NCI-H446 (cell line): ENCODE measurements at places on chromosomes 5 and 9.

GRCh38 chr9:119451426-119451825, 82.2 kb upstream of the BRINP1 start:
- no peak for DNase-seq

DNA sequence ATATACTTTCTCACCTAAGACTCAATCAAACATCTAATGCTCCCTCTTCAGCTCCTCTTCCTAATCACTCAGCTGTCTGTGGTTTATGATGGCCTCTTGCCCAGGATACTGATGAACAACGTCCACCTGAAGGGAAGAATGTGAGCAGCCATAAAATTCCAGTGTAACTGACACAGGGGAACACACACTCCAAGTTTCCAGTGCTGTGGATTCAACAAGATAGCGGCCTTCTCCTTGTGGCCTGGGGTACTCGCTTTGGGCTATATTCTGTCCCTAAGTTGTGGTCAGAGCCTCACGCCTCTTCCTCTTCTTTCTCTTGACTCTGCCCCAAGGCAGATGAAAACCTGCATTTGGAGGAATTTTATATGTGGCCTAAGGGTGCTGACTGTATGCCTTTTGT, 11.7 kb downstream of the B4GALT1 start:
- no peak for DNase-seq

- no peak for DNase-seq
These were observed 2.0 kb upstream of the RALGDS start for GRCh38 chr9:133122935-133123611.

- no peak for DNase-seq
These were observed 283.1 kb downstream of the GLIS3 start for GRCh38 chr9:4016789-4017188.

DNA sequence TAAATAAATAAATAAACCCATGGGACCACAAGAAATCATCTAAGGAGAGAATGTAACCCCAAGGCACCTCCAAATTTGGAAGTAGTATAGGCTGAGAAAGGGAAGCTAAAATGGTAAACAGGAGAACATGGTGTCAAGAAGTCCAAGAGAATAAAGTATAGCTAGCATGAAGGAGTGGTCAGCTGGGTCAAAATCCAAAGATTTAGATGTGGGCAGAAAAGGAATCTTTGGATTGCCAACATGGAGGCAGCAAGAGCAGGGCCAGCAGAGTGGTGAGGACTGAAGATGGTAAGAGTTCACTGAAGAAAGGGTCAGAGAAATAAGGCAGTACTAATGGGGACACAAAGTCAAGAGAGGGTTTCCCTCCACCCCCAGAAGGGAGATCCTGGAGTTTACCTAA, 53.0 kb downstream of the TSSK1B start:
- DNase-seq, result no peak

DNA sequence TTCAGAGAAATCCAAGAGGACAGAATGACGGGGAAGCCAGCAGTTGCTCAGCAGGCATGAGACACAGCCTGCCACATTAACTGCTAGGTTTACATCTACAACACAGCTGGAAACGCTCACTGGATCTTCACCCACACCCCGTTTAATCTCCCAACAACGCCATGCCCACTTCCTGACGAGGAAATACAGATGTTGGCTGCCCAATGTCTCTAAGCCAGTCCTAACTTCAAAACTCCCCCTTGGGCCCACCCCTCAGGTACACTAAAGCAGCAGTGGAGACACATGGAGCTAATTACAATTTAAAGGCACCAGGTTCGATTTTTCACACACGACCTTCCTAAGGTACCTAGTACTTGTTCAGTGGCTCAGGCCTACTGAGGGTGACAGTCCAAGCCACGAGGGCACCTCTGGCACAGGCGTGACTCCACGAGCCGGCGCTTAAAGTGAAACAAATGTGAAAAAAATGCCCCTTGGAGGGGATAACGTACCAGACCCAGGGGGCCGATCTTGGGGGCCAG, 904 bp downstream of the RPL12 start:
- DNase-seq, result no peak

DNA sequence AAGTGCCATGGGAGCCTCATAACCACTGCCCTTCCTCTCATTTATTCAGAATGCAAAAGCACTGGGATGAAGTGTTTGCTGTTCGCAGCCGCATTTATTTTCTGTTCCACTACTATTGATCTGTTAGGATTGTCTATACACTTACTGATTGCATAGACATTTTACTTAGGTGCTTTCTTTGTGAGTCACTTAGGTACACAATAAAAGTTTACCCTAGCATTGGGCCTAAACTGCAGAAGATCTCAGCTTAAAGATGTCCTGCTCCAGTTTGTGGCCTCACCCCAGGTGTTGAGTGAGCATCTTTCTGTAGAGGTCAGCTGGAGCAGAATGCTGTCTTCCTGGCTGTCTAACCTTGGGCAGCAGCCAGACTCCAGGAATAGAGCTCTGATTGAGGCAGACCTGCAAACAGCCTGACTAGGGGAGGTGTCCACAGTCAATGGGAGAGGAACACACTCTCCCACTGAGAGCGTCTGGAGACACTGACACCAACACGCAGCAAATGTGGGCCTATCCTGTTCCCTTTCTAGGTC, 54.0 kb downstream of the GPR21 start:
- DNase-seq, result no peak

- DNase-seq, result no peak
These were observed 87.7 kb downstream of the ACER2 start for GRCh38 chr9:19496321-19497050.

DNA sequence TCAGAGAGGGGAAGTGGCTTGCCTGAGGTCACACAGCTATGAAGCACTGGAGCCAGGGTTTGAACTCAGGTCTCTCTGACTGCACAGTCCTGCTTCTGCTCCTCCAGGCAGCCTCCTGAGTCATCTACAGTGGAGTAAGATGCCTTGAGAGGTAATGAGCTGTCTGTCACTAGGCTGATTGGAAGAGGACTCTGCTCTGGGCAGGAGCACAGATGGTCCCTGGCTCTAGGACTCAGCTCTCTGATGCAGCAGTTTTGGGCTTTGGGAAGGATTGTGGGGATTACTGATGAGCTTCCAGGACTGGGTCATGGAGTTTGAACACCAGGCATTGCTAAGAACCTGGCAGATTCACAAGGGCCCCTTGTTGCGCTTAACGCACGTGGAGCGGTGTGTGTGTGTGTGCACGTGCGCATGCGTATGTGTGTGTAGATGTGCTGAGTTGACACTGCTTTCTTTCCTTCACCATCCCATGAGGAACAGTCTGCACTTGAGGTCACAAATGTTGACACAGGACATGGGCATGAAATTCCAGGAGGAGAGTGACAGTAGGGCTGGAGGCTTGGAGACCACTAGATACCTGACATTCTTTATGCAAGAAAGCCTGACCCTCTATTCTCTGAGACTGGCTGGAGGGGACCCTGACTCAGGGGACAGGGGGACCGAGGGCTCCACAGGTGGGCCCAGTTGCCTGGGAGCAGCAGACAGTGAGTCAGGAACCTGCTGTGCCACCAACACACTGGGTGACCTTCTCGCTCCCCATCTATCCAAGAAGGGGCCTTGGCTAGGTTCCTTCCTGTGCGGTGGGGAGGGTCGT, 170.5 kb downstream of the RGS3 start:
- DNase-seq, result no peak

DNA sequence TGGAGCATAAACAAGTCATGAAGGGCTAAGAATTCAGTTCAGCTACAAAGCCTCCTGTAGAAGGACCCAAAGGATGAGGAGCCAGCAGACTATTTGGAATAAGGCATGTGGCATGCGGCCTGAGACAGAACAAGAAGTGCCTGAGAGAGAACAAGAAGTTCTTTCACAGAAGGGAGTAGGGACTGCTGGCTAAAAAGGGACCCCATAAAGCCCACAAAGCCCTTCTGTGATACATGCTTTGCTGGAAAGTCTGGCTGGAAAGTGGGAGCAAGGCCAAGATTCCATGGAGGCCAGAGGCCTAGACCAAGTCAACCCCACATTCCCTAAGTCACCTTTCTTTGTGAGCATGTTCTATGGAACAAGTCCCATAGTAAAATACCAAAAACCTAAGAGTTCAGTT, 35.9 kb upstream of the UBAP2 start:
- no peak for DNase-seq

DNA sequence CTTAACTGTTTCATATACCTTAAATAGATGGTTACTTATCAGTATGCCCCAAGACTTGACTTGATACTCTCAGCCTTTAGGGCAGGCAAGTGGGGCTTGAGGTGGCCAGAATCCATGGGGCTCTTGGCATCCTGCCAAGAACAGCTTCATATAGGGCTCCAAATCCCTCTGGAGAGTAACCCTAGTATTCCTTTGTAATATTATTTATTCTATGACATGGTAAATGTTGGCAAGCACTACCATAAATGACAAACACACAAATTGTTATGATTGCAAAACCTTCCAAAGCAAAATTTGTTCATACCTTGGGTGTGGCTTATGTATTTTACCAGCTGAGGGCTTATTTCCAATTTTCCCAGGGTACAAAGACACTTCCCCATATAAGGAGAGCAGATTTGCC, 257.4 kb upstream of the TRPC7 start:
- no peak for DNase-seq

GRCh38 chr5:139419226-139420192, 15.6 kb upstream of the SPATA24 start:
- DNase-seq, result no peak

DNA sequence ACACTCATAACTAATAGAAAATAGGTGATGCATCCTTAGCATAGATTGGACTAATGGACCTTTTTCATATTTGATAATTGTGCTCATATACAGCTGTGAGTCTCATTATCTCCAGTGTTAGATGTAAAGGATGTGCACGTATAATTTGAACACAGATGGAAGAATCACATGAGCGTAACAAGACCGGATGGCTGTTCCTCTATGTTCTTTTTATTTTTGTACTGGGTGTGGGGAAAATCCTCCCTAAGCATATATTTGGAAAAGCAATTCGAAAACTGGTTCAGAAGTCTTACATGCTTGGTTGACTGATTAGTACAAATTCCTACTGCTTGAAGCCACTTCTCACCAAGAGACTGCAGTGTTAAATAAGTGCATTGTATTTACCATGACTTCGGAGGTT, 230.2 kb downstream of the AOPEP start:
- no peak for DNase-seq

- DNase-seq, result no peak
These were observed 14.3 kb downstream of the PDE8B start for GRCh38 chr5:77224672-77225355.

DNA sequence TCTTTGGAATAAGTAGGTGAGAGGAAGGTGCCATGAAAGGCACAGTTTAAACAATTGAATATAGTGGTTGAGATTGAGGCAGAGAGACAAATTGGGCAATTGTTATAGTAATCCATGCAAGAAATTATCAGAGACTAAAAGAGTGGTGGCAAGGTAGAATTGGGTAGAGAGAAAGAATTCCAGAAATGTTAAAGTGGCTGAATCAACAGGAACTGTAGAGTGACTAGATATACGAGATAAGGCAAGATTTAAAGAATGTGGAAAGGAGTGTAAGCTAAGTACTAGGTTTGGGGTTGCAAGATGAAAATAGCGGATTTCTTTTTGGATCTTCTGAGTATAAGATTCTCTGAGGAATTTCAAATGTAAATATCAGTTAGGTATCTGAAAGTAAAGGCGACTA, 285.2 kb downstream of the DMRTA1 start:
- DNase-seq, result no peak

DNA sequence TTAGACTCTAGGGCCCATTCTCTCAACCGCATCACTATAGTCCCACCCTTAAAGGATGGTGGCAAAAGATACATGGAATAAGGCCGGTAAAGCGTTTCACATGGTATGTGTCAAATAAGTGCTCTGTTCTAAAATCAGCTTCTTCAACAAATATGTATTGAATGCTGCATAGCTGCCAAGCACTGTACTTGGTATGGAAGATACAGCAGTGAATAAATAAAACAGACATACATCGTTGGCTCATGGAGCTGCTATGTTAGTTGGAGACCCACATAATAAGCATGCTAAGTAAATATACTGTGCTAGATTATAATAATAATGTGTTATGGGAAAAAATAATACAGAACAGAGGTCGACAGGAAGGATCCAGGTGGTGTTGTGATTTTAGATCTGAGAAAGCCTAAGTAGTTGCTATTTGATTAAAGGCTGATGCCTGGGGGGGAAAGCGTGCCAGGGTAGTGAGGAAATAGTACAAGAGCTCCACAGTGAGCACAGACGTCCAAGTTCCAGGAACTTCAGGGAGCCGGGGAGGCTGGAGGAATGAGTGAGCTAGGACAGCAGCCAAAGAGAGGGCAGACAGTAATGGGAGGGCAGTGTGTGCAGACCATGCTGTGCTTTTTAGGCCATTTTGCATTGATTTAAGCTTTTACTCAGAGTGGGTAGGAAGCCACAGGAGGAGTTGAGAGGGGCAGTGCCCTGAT, 93.7 kb downstream of the JAKMIP2 start:
- DNase-seq, result peak; percentile 12

GRCh38 chr5:56116599-56117141, 116.5 kb downstream of the ANKRD55 start:
- DNase-seq, result no peak

DNA sequence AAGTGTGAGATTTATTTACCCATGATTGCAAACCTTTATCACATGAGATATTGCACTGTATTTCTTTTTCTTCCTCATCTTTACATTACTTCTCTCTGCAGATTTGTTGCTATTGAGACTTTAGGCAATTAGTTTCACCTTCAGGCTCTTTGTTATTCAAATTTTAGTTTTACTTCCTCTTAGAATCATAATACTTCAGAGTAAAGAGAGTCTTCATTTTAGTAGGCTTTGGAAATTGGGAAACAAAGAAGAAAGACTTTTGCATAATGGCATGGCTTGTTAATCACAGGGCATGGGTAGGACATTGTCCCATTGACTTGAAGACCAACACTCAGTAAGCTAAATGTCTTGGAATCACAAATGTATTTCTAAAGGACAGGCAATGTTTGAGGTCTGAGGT, 1.2 kb upstream of the PCDHGA5 start:
- no peak for DNase-seq
